ENCODE measurements at places on chromosomes 4 and X.
A peak's percentile ranks its signal among the peaks of the same experiment; 100 is the strongest.

- no peak for DNase-seq
Observed at GRCh38 chr4:166657261-166657660, 577.0 kb downstream of the SPOCK3 start.

DNA sequence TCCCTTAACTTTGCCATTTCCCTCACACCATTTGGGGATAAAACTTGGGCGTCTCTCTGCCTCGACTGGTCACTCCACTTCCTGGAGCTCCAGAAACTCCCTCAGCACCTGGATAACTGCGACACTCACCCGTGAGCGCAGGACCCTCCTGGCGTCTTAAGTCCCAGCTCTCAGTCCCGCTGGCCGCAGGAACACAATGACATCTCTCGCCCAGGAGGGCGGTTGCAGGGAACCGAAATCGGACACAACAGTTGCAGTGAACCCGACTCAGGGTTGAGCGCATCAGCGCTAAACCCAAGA, 370.9 kb upstream of the SMIM31 start:
- no peak for DNase-seq

DNA sequence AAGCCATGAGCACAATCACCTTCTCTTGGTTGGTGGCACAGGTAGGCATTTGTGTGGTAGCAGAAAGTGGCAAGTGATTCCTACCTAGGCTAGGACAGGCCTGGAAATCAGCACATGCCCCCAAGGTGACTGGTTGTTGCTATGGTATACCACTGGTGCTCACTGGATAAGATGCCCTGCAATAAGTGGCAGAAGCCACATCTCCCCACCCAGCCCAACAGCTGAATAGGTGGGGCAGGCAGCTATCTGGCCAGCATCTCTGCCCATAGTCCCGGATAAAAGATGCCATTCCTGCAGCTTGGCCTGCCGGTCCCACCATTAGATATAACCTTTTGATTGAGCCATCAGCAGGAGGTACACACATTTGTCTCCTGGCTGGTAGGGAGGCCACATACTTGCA, 21.1 kb downstream of the AMER1 start:
- DNase-seq, result no peak

- peak; percentile 7 for DNase-seq
Observed at GRCh38 chr4:74754218-74754617, 40.1 kb downstream of the BTC start.

DNA sequence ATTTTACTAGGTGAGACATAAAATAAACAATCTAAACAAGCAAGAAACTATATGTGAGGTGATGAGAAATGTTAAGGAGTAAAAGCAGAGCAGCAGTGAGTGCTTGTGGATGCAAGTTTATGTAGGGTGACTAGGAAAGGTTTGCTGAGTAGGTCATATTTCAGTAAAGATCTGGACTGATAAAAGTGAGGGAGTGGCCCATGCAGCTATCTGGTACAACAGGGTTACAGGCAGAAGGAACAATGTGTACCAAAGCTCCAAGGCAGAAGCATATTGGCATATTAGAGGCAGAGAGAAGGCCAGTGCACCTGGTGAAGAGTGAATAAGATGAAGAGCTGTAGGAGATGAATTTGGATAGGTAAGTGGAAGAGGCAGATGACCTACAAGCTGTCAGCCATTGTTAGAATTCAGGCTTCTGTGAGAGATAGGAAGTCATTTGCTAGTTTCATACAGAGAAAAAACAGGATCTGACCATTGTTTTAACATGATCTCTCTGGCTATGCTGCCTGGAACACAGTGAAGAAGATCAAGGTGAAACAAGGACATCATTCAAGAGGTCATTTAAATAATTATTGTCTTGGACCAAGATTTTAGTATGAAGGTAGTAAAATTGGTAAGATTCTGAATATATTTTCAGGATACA, 274.6 kb downstream of the ANKRD50 start:
- DNase-seq, result no peak

- no peak for DNase-seq
Observed at GRCh38 chrX:6159468-6159867, 69.2 kb downstream of the NLGN4X start.

- no peak for DNase-seq
Observed at GRCh38 chrX:47561659-47562151, 700 bp downstream of the ARAF start.

GRCh38 chrX:133627673-133628072, 212.4 kb upstream of the GPC4 start:
- no peak for DNase-seq

GRCh38 chr4:114921790-114922591, 191.4 kb downstream of the NDST4 start:
- DNase-seq, result no peak

DNA sequence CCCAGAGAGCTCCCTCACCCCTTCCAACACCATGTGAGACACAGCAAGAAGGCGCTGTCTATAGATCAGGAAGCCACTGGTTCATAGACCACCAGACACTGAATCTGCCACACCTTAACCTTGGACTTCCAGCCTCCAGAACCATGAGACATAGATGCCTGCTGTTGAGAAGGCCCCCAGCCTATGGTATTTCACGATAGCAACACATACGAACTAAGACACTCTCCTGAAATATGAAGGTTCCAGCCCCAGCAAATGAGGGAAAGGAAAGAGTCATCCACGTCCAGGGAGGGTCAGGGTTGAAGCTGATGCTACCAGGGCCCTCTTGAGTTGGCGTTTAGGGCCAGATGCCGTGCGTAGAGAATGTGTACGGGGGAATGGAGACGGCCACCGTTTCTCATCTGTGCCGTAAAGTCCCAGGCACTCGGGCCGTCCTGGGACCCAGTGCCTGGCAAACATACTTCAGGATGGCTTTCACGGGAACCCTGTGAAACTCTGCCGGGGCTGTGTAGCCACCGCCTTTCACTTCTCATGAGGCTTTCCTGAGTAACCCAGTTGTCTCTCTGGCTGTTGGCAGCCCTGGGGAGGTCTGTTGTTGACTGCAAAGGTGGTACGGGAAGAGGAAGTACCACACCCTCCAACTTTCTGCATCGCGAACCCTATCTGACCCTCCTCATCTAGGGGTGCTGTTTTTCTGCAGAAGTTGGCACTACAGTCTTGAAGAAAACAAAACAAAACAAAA, 17.7 kb upstream of the P2RY8 start:
- no peak for DNase-seq

GRCh38 chr4:18917689-18918088, 896.1 kb upstream of the LCORL start:
- no peak for DNase-seq

GRCh38 chr4:81526706-81527105, 55.0 kb upstream of the RASGEF1B start:
- DNase-seq, result no peak

GRCh38 chr4:112328734-112329130, 31.6 kb downstream of the ALPK1 start:
- DNase-seq, result no peak

- DNase-seq, result no peak
Observed at GRCh38 chr4:29046781-29047180, 1673.4 kb upstream of the PCDH7 start.

DNA sequence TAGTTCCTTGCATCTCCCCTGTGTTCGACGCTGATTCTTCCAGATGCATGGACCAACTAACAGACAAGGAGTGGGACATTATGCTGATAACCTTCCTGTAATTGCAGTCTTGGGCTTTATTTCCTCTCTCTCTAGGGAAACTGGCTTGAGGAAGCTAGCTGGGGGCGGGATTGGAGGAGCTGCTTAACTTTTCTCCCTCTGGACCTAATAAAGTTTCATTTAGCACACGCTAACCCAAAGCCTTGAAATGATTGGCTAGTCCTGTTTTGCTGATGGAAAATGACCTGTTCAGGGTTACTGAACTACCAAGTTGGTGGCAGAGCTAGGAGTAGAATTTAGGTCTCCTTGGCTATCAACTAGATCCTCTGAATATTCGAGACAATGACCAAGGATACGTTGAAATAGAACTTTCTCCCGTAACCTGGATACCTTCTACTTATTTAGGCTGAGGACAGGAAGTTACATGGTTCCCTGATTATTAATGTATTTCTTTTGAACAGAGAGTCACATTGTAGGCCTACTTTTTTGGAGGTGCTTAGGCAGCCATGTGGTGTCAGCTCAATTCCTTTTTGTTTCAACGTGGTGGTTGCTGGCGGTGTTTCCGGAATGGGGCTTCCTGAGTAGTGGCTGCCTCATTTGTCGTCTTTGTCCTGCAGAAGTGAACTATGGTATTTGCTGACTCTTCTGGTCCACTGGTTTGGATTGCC, 2.0 kb downstream of the PGK1 start:
- DNase-seq, result no peak

DNA sequence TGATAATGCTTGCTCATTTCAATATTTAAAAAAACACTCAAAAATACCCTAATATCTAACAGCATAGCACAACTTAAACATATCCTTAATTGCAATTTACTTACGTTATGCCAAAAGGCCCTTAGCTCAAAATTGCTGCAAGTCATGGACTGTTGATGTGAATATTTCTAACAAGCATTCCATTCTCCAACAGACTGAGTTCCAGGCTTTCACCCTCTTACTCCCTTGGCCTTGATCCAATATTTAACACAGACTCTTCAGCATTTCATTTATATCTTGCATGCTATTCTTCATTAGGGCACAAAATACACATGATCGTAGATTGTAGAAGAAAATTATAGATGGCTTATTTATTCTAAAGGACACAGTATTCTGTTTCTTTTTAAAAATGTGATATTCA, 96.5 kb downstream of the RNF150 start:
- DNase-seq, result no peak

- DNase-seq, result no peak
Observed at GRCh38 chr4:85964298-85964697, 395.6 kb downstream of the MAPK10 start.

- no peak for DNase-seq
Observed at GRCh38 chrX:46571423-46572339, 1.9 kb upstream of the CHST7 start.

GRCh38 chr4:47873877-47874541, 36.1 kb upstream of the CORIN start:
- DNase-seq, result no peak

DNA sequence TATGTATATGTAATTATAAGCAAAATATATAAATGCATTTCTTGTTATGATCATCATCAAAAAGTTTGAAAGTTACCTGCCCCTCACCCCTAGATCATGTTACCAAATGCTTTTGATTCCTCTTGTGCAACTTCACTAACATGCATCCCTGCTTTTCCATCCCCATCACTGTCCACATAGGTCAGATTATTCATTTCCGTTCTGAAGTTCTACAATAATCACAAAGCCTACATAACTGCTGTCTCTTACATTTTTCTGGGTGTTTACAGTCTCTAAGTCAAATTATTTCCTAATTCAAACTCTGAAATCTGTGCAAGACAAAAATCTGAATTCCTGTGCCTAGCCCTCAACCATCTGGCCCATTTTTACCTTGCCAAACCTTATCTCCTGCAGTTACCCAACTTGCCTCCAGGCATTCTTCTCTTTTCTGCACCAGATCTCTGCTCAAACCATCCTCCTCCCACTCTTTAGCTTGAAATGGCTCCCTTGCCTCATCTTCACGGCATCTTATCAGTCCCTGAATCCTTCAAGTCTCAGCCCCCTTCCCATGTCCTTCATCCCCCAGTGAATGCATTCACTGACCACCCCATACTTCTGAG, 42.4 kb upstream of the SLC39A8 start:
- DNase-seq, result no peak

DNA sequence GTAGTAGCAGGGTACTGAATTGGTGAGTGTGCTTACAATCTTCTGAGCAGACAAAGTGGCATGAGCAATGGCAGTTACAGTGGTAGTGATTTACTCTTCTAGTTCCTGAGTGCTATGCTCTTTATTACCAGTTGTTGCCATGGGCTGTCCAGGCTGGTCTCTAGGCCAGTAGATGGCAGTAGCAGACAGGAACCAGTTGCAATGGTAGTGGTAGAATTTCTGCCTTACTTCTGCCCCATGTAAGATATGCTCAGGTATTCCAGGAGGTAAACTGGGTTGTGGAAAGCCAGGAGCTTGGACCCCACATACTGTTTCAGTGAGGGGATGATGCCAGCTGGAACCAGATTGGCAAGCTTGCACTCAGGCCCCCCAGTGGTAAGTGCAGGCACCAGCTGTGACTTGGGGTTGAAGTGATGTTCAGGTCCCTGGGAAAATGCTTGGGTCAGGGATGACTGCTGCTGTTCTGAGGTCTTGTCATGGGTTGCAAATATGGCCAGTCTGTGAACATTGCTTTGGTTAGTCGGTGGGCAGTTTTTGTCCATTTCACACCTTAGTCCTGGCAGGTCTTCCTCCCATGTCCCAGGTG, 63.0 kb upstream of the ZXDB start:
- DNase-seq, result no peak

DNA sequence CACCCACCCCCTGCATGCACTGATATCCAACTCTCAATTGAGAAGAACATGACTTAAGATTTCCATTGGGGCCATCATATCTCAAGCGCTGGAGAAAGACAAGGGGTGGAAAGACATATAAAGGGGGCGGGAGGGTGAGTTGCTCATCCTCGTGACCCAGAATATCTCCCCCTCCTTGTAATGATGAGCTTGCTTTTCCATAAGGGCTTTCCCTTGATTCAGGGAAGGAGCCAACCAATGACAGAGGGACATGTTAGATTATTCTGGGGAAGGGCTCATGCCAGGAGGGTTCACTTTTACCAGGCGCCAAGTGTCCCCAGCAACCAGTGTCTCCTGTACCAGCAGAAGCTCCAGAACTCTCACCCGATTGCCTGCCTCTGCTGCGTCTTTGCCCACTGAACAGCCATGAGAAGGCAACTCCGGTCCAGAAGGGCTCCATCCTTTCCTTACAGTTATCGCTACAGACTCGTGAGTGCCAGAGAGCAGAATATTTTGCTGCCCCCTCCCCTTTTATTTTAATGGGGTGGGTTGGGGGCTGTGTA, at the start of gene ATP1B4:
Gene ATP1B4 (plus strand): TSS at position 326 of the 542 bp plus-strand sequence. CDS start 80 bp downstream, at position 406.
- DNase-seq, result no peak

DNA sequence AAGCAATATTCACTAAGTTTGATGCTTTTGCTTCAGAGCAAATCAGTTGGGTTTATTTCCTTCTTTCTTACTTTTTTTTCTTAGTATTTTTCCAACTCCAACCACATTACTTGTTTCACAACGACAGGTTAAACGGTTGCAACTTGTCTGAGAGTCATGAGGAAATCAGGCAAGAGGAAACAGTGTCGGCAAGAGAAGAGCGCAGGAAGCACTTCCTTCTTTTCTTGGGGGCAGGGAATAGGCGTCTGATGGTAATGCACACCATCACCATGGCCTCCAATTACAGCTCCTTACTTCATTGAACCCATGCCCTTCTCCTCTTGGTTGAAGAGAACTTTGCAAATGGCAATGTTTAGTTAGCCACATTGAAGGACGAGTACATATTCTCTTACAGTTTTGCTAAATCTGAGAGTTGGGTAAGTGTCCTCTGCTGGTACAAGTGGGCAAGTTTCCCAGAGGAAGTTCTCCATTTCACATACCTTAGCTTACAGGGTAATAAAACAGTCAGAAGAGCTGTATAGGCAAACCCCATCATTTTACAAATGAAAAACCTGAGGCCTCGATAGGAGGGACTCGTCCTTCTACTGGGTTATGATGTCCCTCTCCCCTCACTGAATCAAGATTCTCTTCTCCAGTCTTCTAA, 8.3 kb upstream of the CXCL8 start:
- DNase-seq, result no peak

GRCh38 chrX:9611436-9612145, 146.7 kb downstream of the TBL1X start:
- DNase-seq, result no peak
